Mucosa of descending colon (tissue), 3 donors: ENCODE measurements at places on chromosomes 5 and 9. TPM values are rescaled to one million over a fixed set of nuclear protein-coding genes. Genes with fewer than 3 reads are reported as not detected.

The SMARCA2 gene
- 117 TPM for total RNA-seq

The ADAMTS19 gene
- 0.12 TPM for total RNA-seq

The HK3 gene
- 7.7 TPM for total RNA-seq

The ZBED3 gene
- total RNA-seq: 7.9 TPM

The SLC6A19 gene
- 92.8 TPM for total RNA-seq

The IL33 gene
- 25.1 TPM for total RNA-seq

The GARIN3 gene
- not detected for total RNA-seq

The INSYN2B gene
- total RNA-seq: not detected

The CTSV gene
- total RNA-seq: 17.8 TPM

The WDR38 gene
- total RNA-seq: not detected

DNA sequence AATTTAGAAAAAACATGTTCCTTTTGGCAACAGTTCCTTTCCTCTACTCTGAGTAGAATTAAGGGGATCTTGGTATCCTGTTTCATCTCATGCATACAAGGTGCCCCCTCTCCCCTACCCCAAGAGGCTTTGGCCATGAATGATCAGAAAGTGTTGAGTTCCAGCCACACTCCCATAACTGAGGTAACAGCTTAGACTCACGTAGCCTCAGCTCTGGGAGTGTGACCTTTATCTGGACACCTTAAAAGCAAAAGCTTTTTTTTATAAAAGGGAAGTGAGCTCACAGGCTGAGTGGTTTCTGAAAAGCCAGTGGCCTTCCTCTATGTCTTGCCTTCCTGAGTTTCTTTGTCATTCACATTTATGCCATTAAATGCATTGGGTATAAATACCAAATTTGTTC is 900 bp upstream of the HAVCR2 start:
- DNase-seq: no peak

GRCh38 chr9:19583890-19584289 is 175.1 kb downstream of the ACER2 start:
- DNase-seq: no peak

- no peak for DNase-seq
Measured at GRCh38 chr9:97562542-97562941, 61.1 kb downstream of the TMOD1 start.

GRCh38 chr5:151923866-151924476 is 680 bp downstream of the GLRA1 start:
- DNase-seq: no peak

GRCh38 chr5:84635235-84636055 is 250.8 kb upstream of the EDIL3 start:
- no peak for DNase-seq

GRCh38 chr5:175674731-175675346 is 17.0 kb downstream of the HRH2 start:
- DNase-seq: no peak

GRCh38 chr9:134662143-134662876 is 20.7 kb downstream of the COL5A1 start:
- DNase-seq: no peak

GRCh38 chr9:36398745-36399144 is 1.3 kb downstream of the RNF38 start:
- no peak for DNase-seq

DNA sequence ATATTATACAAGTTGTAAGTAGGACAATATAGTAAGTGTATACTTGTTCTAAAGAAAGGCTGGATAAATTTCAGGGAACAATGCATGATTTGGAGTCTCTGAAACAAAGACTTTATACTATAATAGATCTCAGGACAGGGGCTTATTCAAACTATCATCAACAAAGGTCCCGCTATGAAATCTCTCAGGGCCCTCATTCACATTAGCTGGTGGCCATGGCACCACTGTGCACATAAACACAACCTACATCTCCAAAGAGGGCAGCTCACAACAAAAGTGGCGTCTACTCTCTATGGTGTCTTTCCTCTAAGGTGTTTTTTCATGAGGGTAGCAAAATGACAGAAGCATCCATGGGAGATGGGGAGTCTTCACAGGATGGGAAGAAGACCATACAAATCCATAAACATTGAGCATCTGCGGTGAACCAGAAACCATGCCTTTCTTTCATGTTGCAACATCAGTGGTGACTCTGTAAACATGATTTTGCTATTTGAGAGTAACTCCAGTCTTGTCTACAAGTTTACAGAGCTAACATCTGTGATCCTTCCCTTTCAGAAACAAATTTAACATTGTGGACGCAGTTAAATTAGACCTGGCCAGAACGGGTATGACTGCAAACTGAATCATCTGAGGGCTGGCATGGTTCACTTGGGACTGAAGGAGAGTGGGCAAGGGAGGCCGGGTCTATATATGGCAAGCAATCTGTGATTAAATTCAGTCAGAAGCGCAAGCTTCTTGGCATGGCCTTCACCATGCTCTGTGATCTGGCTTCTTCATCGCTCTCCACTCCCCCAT is 5.5 kb downstream of the TTLL11 start:
- no peak for DNase-seq

GRCh38 chr5:56543441-56544388 is 271.6 kb upstream of the MAP3K1 start:
- DNase-seq: no peak

DNA sequence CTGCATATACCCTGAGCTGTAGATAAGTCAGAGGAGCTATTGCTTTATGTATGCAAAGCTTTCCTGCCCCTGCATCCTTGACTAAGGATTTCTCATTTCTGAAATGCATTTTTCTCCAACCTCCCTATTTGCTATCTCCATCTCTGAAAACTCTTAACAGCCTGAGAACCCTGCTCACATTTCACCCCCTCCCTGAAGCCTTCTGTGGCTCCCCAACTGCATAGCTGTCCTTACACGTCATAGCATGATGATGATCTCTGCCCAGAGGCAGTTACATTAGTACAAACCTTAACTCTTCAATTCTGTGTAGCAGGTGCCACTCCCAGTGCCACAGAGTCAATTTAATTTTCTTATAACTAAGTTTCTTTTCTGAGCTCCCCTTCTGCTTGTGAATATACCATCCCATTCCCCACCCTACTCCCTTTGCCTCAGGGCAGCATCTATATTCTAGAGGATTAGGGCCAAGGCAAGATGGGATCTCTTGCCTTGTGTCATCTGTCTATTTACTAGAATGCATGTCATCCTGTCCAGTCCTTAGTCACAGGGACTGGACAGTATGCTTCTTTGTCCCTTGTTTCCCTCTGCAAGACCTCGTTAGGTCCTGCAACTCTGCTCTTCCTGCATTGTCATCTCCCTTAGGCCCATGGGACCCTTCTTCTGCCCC is 149.7 kb upstream of the SPRY4 start:
- no peak for DNase-seq

DNA sequence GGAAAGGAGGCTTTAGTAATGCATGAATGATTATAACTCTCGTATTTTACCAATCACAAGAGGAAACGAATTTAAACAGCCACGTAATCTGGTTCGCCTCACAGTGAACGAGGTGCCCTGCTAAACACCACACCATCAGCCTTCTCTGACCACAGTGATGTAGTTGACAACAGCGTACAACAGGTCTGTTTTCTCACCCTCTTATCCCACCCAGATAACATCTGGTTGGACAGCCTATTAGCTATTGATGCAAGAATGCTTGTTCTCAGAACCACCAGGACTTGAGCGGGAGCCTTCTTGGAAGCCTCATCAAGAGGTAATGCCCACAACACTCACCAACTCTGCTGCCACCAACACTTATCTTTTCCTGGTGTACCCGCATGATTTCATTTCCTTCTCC is 23.3 kb downstream of the SLC1A3 start:
- no peak for DNase-seq

DNA sequence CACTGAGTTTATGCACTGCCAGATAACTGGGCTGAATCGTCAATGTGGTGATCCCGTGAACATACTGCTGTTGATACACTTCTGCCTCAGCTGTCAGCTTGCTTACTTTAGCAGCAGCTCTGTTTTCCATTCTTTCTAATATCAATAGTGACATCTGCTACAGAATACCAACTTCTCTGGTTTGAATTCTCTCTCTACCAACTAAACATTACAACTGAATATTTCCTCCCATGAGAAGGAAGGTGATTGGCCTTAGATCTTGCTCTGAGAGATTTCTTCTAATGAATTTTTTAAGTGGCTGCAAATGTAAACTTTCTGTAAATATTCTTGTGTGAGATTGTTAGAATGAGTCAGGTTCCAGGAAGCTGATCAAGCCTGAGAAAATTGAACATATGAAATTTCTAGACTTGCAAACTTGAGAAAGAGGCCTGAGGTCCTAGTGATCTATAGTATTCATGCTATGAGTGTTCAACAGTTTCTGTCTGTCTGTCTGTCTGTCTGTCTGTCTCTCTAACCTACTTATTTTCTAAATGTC is 205.5 kb upstream of the CDKN2B start:
- no peak for DNase-seq

- DNase-seq: no peak
Measured at GRCh38 chr9:81791076-81791475, 101.7 kb upstream of the TLE1 start.

DNA sequence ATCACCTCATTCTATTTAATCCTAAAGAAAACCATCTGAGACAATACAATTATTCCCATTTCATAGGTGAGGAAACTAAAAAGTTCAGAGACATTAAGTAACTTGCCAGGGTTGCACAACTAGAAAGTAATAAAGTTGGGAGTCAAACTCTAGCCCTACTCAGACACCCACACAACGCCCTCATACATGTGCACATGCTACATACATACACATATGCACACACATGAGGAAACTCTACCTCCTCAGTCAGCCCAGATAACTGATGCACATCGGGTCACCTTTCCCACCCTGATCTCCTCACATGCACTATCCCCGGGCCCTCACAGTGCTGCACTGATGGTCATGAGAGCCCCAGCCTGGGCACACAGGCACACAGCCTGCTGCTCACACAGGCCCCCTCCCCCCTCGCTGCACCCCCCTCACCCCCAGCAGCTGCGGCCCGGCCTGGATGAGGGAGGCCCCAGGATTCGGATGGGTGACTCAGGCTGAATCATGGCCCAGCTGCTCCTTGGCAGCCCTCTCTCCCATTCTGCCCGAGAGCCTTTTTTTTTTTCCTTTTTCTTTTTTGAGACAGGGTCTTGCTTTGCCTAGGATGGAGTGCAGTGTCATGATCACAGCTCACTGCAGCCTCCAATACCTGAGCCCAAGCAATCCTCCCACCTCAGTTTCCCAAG is 5.0 kb upstream of the GPRIN1 start:
- no peak for DNase-seq

- DNase-seq: no peak
Measured at GRCh38 chr5:53560028-53560427, 411 bp upstream of the NDUFS4 start.

- no peak for DNase-seq
Measured at GRCh38 chr9:122841501-122841900, 13.1 kb upstream of the PDCL start.

- no peak for DNase-seq
Measured at GRCh38 chr9:121067640-121068039, 7.1 kb upstream of the CNTRL start.

GRCh38 chr5:79205965-79206364 is 30.0 kb upstream of the JMY start:
- DNase-seq: no peak

GRCh38 chr9:86585422-86586143 is 231.4 kb upstream of the TUT7 start:
- no peak for DNase-seq

DNA sequence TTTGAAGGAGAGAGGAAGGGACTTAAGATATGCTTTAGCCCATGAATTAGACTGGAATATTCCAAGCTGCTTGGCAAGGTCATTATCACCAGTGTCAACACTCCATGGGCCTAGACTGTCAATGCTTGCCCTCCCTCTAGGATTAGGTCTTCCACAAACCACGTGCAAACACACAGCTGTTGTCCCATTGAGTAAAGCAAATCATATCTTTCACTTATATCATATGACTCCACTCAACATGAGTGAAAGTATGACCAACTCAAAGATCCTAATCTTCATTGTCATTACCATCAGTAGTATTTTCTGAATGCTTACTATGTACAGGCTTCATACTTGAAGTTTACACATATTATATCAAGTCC is 57.0 kb upstream of the GRAMD2B start:
- no peak for DNase-seq

DNA sequence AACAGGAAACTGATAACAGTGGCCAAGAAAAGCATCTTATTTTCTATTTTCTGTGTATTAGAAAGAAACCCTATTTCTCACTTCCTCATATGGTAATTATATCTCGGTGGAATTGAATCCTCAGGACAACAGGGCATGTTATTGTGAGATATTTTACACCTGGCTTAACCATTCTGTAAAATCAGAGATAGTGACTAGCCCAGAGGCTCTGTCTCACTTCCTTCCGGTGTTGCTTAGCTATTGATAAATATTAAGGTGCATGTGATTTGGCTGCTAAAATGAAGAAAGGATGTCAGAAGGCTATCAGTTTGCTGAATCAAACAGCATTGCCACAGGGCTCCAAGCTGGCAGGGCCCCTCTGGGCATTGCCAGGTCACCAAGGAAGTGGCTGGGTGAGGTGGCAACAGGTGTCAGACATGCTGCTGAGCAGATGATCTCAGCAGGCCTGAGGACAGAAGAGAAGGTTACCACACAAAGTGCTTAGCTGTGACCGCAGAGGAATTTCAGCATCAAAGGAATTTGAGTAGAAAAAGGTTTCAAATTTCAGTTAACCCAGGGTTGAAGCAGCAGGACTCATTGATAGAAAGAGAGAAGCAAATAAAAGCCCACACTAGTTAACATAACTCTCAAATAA is 330.7 kb downstream of the PDE4D start:
- peak; percentile 45 for DNase-seq
